ENCODE measurements at places on chromosomes 16 and 17.
A peak's percentile ranks its signal among the peaks of the same experiment; 100 is the strongest.

DNA sequence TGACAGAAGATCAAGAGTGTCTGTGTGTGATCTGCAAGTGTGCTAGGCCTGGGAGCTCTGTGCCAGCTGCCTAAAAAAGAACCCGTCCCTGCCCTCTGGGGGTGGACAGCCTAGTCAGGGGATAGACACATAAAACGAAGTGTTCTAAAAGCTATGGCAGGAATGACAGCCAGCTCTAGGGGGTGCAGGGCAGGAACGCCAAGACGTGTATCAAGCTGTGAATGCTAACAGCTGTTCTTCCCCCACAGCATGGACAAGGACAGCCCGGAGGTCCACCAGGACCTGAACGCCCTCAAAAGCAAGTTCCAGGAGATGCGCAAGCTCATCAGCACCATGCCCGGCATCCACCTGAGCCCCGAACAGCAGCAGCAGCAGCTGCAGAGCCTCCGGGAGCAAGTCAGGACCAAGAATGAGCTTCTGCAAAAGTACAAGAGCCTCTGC, 5.1 kb downstream of the RASD1 start:
- DNase-seq: peak; percentile 50

DNA sequence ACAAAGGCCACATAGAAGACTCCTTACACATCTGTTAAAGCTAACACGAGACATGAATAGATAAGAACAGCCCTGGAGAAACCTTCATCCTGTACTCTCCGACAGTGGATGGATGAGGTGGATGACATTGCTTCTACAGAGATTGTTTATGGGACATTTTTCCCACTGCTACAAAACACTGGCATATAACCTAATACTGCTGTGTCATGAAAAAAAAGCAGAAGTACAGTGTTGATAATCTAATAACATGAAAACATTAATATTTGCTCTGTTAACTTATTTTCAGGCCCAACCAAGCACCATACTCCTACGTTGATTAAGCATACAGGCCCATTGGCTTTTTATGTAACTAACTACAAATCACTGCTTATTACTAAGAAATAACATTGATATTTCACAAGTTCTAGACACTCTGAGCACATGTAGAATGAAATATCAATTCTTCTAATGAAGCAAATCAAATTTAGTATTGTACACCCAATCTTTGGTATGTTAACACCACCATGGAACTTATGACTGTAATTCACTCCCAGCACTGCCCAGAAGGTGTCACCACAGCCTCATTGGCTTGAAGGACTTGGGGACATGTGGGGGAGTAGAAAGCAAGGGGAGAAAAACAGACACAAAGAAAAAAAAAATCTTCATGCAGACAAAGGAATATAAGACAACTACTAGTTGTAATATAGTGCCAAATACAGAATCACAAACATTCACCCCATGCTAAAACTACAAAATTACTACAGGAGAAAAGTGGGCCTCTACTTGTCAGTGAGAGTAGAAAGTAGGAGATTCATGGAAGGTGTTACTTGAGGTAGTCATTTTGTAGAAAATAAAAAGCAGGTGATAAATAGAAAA, 330.0 kb upstream of the PMFBP1 start:
- peak; percentile 47 for DNase-seq

DNA sequence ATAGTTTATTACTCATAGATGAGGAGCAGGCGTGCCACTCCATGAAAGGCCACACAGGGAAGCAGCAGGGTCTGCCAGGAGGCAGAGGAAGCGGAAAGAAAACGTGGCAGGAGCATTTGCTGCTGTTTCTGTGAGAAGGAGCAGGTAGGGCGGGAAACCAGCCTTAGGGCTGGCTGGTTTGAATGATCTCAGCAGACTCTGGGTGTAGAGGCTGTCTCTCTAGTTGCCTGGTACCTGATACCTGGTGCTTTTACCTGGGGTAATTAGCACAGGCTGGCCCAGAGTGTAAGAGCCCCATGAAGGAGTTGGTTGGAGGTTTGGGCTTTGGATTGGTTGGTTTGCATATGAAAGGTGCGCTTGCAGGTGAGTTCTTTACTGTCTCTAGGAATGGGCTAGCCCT, 205.0 kb upstream of the CACNG3 start:
- DNase-seq: no peak

- no peak for DNase-seq
These were observed 870 bp upstream of the ITGA3 start for GRCh38 chr17:50055055-50055425.

DNA sequence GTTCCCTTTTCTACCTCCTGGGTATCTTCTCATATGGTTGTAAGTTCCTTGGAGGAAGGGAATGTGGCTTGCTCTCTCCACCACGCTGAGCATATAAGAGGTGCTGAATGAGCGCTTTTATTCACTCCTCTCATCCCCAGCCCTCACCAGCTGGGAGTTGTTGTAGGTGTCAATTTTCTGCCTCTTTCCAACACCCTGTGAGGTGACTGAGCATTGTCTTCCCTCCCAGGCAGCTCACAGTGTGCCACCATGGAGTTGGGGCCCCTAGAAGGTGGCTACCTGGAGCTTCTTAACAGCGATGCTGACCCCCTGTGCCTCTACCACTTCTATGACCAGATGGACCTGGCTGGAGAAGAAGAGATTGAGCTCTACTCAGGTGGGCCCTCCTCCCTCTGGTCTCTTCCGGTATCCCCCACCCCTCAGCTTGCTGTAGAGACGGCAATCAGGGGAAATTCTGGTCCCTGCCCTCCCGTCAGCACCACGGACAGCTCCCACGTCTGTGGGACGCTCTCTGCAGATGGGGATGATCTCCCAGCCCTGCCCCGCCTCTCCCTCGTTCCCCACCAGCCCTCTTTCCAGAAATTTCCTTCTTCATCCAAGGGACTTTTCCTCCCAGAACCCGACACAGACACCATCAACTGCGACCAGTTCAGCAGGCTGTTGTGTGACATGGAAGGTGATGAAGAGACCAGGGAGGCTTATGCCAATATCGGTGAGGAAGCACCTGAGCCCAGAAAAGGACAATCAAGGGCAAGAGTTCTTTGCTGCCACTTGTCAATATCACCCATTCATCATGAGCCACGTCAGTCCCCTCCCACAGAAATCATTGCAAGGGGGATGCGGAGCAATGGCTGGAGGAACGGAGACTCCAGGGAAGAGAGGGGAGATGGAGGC, 18.3 kb downstream of the CIITA start:
- peak; percentile 70 for DNase-seq

GRCh38 chr17:44384823-44385286, 4.6 kb downstream of the ITGA2B start:
- DNase-seq: no peak

GRCh38 chr16:22370038-22370820, 4.2 kb downstream of the CDR2 start:
- DNase-seq: no peak

Measured in Right ventricle myocardium superior (tissue), 1 donor.